ENCODE measurements at places on chromosomes 4 and X.

GRCh38 chr4:172055046-172055445 is 241.8 kb downstream of the GALNTL6 start:
- no peak for DNase-seq

DNA sequence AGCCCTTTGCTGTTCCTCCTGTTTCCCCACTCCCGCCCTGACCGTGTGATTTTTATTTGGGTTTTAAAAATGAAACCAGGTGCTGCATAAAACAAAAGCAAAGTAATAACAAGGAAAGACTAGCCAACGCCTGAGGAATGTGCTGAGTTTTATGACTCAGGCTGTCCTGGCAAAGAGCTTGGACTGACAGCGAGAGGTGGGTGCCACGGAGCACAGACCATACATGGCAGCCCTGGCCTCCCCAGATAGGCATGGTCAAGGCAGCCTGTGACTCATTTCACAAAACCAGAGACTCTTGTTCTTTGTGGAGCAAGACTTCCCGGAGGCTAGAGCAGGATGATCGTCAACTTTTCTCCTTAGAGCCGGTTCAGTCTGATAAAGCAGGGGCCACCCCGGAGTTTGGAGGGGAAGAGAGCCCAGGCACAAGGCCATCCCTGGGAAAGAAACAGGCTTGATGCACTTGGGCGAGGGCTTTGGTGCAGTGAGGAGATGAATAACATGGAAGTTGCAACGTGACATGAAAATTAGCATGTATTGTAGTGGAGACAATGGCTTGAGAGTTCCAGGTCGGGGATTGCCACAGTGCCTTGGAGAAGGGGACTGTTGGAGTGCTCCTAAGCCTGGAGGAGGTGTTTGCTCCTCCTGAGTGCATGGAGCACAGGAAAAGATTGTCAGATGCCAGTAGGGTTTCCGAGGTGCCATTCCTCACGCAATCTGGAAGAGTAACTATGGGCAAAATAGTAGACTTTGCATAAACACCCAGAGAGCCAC is 54.8 kb downstream of the C4orf51 start:
- no peak for DNase-seq

DNA sequence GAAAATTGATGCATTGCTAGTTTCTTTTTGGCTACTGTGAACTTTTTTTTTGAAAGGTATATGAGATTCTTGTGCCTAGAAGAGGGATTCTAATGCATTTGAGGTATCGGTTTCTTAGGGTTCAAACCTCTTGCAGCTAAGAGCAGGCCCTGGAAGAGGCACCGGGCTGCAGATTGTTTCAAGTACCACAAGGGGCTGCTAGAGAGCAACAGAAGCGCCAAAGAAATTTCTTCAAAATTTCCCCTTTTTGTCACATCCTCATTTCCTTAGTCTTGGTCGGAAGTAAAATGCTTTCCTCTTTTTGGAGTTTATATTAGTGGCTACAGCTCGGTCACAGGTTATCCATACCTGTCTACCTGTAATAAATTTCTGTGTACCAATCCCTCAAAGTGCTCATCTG is 89.8 kb downstream of the PDGFRA start:
- DNase-seq, result no peak

DNA sequence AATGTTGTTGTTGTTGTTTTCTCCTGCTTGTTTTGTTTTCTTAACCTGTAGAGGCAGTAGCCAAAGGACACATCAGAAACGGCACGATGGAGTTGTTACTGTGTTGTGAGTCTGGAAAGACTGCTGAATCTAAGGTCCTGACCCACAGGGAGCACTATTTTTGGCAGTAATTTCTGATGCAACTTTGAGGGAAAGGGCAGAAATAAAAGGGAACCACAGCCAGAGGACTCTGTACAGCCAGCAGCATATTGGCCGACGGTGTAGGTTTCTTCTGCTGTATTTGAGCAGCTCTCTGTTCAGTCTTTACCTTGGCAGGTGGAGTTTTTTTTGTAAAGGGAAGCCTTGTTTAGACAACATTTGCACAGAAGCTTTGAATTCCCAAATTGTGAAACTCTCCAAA is 203.0 kb upstream of the GPR101 start:
- DNase-seq, result no peak

GRCh38 chr4:16717266-16717970 is 181.0 kb downstream of the LDB2 start:
- no peak for DNase-seq

DNA sequence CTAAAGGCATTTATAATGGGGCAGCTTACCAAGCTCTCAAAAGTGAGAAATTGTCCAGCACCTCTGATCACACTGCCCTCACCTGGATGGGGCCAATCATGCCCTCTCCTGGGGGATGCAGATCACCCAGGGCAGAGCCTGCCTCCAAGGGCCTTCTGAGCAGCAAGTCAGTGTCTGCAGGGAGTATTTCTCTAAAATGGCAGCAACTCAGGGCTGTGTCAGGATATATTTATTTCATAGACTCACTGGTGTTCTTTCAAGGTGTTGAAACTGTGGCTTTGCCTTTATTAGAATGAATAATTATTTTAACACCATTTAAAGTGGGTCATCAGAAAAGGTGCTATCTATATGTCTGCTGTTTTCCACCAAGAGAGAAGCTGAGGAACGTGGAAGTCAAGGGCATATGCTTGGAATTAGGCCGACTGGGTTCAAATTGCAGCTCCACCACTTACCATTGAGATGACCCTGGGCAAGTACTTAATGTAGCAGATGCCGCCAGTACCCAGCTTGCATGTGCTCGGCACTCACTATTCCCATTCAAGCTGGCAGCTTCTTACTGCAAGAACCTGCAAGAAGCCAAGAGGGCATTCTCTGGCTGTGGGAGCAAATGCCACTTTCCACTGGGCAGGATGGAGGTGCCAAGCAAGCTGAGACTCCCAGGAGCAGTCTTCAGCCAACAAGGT is 590.0 kb downstream of the BCOR start:
- no peak for DNase-seq

DNA sequence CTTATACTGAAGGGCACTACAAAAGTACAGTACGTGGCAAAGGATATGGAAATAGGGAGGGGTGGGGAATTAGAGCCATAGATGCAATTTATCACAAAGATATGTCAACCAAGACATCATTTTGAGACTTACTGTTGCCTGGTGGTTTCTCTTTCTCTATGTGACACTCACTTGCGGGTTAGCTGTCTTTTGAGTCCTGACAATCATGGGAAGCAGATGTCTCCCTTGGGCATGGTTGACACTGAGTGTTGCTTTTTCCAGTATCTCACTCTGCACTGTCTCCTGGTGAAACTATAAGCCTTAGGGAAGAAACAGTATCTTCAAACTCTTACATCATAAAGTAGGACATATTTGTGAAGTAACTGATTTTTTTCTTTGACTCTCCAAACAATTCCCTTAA is 383.5 kb upstream of the LCORL start:
- DNase-seq, result no peak

GRCh38 chrX:1598021-1598875 is 6.8 kb downstream of the AKAP17A start:
- DNase-seq, result no peak
